Stimulated activated CD4-positive, alpha-beta T cell treated with anti-CD3 and anti-CD28 coated beads, Interleukin-12 subunit alpha, Interleukin-12 subunit beta, amount 100 ng/mL, for 48 hours (primary cell): ENCODE measurements at places on chromosomes 11 and 22.
A peak's percentile ranks its signal among the peaks of the same experiment; 100 is the strongest.

GRCh38 chr11:69684651-69685050, 9.5 kb upstream of the LTO1 start:
- DNase-seq, result no peak

DNA sequence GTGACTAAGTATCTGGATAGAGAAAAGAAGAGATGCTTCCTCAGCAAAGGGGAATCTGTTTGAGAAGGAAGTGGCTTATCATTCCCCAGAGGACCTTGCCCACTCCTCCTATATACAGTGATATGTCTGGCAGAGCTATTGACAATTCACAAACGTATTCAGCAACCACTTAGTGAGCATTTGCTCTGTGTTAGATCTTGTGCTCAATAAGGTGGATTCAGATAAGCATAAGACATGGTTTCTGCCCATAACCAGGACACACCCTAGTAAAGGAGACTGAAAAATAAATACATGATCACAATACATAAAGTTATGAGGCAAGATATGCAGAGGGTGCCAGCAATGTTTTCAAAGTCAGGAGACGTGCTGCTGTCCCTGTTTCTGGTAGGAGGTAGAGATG, 1.4 kb downstream of the TMEM9B start:
- no peak for DNase-seq

GRCh38 chr11:111135101-111135500, 110.4 kb upstream of the POU2AF2 start:
- no peak for DNase-seq

GRCh38 chr11:27672836-27673464, 27.3 kb downstream of the BDNF start:
- DNase-seq, result no peak

DNA sequence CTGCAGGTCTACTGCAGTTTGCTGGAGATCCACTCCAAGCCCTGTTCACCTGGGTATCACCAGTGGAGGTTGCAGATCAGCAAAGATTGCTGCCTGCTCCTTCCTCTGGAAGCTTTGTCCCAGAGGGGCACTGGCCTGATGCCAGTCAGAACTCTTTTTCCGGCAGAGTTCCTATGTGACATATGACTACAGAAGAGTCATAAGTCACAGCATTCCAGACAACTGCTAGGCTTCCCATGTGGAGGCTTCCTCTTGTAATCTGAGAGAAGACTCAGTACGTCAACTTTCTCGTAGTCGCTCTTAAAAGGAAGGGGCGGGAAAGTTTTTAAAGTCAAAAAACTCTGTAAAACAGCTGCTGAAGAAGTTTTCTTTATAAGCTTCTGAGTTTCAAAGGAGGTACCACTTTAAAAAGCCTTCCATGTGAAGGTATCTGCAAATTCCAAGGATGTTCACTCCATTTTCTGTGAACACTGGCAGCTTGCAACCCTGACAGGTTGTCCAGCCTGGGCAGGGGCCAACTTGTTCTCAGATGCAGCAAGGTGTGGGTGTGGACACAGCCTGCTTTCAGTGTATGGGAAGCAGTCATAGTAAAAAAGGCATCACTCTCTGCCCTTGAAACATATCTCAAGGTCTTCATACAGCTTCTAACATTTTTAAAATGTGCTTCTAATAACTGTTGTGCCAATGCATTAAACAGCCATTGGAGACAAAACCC, 97.8 kb downstream of the ME3 start:
- no peak for DNase-seq

DNA sequence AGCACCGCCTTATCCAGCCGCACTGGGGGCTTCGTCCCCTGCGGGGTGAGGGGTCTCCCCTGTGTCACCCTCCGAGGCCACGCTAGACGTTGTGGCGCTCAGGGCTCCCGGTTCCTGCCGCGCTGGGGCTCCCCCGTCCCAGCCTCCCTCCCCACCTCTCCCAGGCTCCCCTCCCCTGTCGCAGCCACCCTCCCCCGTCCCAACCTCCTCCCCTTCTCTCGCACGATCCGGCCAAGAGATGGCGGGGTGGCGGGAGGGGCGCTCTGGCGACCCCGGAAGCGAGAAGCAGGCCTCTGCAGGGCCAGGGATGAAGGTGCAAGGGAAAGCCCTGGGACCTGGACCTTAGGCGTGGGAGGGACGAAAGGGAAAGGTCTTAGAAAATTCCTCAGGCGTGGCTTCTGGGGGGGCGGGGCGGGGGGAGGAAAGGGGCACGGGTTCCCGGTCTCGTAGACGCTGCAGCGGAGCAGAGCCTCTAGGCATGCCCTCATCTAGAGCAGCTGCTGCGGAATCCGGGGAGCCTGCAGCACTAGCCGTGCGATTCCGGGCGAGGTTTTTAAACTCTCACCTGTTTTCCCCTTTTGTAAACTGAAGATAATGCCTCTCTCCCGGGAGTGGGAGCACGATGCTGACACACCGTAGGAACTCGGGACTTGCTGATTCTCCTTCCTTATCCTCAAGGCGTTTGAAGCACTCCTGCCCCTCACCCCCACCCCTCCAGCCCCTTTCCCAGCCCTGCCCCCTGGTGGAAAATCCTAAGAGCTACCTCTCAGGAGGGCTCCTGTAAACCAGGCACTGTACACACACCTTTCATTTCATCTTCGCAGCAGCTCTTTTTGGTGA, 14.4 kb downstream of the KCNJ5 start:
- DNase-seq, result peak; percentile 38

DNA sequence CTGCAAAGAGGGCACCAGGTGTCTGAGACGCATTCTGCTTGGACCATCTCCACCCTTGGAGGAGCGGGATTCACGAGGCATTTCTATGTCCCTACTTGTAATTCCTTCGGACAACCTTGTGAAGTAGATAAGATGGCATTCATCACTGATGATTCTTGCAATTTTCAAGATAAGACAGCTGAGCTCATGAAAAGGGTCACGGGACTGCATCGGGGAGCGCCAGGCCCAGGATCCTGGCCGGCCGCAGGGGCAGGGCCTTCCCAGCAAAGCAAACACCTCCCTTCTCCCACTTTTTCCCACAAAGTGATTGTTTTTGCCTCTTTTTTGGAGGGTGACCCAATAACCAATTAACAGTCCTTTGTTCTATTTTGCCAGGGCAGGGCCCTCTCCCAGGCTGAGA, 8.4 kb downstream of the LIF start:
- DNase-seq, result no peak

DNA sequence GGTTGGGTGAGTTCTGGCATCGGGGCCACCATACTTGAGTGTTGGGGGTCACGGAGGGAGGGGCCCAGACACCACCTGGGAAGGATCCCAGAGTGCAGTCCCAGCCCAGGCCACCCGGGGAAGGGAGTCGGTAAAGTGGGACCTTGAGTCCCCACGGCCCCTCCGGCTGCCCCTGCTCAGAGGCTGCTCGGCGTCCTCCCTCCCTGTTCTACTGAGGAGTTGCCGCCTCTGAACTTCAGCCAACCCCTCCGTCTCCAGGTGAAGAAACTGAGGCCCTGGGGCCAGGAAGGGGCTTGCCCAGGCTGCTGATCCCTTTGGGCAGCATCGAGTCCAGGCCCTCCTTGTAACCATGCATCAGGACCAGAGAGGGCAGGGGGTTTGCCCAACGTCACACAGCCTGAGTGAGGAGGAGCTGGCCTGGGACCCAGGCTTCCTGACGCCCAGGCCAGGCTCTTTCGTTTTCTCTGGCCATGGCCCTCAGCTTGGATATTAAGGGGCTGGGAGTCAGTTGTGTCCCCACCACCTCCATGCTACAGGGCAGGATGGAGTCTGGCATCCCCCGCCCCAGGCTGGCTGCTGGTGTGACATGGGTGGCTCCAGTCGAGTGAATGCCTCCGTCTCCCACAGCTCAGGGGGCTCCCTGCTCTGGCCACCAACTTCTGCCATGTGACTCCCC, 1.3 kb downstream of the PARVG start:
- DNase-seq, result no peak

DNA sequence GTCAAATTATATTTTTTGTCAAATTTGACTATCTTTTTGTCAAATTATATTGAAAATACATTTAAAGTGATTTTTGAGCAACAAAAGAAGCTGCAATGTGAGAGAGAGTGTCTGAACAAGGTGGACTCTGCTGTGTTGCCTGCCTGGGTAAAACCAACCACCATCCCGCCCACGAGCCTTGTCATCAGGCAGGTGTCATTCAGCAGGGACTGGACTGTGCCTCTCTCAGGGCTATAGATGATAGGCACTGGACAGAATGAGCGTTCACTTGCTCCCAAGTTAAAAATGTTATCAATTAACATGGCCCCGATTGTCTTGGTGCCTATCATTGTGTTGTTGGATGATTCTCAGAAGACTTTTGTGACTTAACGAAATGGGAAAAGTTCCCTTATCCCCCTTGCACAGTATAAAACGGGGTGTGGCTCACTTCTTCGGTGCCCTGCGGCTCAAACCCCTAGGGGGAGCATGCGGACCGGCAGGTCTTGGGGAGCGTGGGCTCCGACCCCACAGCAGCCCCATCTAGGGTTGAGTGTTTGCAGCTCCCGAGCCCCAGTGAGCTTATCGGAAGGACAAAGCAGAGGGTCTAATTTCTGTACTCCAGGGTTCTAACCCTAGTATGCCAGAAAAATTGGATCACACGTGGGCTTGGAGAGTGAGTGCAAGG, 1.7 kb downstream of the APOL5 start:
- no peak for DNase-seq

DNA sequence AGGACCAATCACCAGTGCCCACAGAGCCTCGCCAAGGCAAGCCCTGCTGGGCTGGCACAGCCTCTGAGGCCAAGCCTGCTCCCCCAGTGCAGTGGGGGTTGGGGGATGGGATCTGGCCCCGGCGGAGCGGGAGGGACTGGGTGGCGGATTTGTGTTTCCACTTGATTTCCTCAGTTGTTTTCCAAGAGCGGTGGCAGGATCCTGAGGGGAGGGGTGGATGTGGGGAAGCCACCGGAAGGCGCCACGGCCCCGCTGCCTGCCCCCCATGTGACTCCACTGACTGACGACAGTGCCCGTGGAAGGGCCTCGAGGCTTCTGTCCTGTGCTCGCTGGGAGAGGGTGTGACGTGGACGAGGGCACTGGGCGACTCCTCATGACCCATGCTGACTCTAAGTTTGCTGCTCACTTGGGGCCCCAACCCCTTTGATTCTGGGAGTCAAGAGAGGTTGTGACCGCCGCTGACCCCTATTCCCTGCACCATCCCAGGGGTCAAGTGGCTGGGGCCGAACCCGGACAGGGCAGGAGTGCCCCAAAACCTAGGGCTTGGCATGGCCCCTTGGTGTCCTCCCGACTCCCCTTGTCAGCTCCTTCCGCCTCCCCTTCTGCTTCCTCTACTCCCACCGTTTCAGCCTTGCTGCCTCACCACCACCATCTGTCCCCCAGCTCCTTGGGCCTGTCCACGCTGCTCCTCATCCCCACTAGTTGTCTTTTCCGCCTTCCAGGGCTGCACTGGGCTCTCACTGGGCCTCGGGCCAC, 23.5 kb upstream of the PICK1 start:
- DNase-seq, result no peak

GRCh38 chr11:13054278-13054677, 45.2 kb downstream of the RASSF10 start:
- DNase-seq, result no peak

- DNase-seq, result no peak
These were observed 7.5 kb downstream of the ROBO3 start for GRCh38 chr11:124872741-124873140.
